ENCODE measurements at places on chromosomes 5 and 9.

GRCh38 chr9:35519692-35520363 is 29.9 kb downstream of the RUSC2 start:
- no peak for DNase-seq

GRCh38 chr5:180099733-180100611 is 28.4 kb upstream of the RNF130 start:
- no peak for DNase-seq

- DNase-seq: peak; percentile 54
Measured at GRCh38 chr9:22446950-22447617, 460 bp downstream of the DMRTA1 start.

DNA sequence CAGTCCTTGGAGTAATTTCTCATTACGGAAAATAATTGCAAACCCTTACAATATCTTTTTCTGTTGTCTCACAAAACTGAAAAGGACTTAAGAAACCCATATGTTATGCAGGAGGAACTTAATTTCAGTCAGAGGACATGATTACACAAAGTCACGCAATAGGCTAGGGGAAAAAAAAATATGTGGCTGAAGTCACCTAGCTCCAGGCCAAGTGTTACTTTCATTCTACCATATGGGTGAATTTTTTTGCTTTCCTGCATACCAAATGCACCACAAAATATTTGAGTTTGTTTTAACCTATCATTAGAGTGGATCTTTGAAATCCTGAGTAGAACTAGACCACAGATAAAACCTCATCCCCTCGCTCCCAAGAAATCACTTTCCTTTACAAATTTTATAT is 523.5 kb downstream of the CAAP1 start:
- DNase-seq: no peak

DNA sequence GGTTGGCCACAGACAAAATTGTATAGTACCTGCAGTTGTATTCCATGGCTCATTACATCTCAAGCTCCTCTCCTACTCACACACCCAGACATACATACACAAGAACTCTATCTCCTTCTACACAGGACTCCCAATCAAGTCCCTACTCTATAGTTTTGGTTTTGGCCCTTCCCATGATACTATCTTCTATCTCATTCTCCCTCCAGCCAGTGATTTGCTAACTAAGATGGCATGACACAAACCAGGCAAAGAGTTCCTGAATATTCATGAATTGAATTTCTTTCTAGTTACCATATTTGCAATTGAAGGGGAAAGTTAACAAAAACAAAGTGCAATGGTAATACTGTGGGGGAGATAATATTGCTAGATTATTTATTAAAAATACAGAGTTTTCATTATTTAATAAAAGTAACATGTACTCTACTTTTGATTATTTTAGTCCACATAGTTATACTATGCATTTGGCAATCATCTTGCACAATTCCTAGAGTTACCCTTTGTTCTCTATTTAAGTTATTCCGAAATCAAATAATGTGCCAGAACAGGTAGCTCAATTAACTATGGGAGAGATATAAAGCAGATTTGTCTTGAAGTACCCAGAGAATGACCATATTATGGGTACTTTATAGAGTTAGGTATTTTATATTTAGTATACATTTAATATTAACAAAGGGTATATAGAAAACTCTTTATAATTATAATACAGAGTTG is 9.6 kb upstream of the LURAP1L start:
- DNase-seq: no peak

Data from stimulated activated CD4-positive, alpha-beta T cell treated with anti-CD3 and anti-CD28 coated beads, Interleukin-4, amount 100 ng/mL, for 1 hour (primary cell).